NCI-H2171 treated with DMSO at 0.1 percent for 48 hours (cell line): ENCODE measurements at places on chromosomes 3 and 15.

DNA sequence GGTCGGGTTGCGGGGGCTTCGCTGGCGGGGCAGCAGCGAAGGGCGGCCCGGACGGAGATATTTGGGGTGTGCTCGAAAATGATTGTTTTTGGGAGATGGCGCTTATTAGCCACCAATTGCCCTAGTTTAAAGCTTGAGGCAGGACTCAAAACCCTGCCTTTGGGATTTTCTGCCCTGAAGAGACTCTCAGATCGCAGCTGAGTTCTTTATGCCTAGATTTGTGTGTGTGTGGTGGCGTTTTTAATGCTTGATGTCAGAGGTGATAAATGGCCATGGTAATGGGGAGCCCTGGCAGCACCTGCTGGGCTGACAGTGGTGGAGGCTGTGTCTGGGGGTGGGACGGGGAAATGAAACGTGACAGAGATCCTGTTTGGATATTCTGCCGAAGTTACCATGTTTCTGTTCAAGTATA lies 604 bp downstream of the KCTD6 start:
- DNase-seq: no peak

GRCh38 chr3:128366652-128367051 lies 100.0 kb downstream of the DNAJB8 start:
- no peak for DNase-seq

DNA sequence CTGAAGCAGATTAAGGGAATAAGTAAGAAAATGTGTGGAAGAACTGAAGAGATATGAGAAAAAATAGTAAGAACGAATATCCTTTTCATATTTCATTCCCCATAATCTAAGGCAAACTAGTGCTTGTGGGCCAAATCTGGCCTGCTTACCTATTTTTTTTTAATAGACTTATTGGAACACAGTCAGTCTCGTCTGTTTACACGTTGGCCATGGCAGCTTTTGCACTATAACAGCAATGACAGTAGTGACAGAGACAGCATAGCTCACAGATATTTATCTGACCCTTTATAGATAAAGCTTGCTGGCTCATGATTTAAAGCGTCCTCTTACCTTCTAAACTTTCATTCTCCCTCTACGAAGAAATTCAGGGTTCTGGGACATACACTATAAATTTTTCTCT lies 50.0 kb upstream of the CDAN1 start:
- no peak for DNase-seq

GRCh38 chr3:96631050-96631449 lies 183.3 kb upstream of the EPHA6 start:
- DNase-seq: no peak

DNA sequence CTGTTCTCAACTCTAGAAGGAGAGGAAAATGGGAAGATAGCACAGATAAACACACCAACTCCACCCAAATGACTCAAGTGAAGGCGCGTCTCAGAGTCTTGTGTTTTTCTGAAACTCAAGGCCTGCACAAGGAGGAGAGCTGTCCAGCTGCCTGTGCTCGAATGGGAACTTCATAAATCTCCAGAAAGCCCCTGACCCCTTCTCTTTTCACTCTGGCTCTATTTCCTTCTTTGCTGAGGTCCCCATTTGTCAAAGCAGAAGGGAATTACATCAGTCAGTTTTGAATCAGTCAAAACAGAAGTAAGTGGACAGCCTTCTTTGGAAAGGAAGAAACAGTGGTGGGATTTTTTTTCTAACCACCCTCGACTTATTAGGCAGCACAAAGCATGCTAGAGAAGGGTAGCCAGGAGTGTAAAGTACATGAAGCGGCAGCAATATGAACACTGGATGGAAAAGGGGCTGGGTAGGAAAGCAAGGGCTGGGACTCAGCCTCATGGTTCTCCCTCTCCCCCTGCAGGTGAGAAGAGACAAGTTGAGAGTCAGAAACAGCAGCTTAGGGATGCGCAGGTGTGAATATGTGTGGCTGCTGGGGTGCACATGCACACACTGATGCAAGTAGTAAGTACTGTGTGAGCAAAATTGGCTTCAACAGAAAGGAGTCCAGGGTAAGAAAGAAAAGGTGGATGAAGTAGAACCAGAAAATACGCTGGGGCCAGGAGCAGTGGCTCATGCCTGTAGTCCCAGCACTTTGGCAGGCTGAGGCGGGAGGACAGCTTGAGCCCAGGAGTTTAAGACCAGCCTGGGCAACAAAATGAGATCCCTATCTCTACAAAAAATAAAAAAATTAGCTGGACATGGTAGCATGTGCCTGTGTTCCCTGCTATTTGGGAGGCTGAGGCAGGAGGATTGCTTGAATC lies 36.6 kb upstream of the MAGEF1 start:
- peak; percentile 45 for DNase-seq

GRCh38 chr3:62647711-62648110 lies 227.5 kb downstream of the CADPS start:
- no peak for DNase-seq

DNA sequence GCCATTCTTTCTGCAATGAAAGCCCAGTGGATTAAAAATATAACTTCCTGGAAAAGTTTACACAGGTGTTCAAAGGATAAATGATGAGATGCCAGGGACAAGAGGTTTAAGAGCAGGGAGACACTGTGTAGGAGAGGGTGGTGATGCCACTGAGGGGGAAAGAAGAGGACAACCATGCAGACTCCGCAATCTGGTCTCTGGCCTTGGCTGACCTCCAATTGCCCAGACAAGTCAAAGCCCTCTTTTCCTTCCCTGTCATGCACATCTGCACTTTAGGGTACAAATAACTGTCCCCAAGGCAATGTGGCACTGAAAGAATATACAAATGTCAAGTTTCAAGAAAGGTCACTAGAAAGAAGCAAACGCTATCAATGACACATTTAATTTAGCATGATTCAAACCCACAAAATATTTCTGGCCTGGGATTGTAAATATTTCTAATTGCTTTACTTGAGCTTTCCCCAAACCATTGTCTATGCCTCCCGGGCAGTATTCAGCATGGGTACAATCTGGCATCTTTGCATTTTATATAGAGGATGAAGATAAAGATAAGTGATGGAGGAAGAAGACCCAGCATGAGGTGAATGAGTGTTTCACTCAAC lies 319.4 kb downstream of the PLCL2 start:
- DNase-seq: no peak

DNA sequence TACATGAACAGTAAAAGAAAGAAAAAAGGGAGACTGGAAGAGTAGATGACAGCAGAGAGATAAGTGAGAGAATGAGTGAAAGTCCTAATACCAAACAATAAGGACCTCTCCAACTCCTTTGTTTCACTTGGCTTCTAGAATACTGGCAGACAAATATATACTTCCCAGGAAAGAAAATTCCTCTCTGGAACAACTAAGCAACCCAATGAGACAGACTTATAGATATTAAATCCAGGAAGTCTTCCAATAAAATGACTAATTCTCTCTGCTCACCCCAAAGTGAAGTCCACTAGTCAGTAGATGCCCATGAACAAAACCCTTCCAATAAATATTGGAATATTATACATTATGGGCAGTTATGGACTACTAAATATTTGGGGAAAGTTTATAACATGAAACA lies 114.2 kb downstream of the NEDD4 start:
- DNase-seq: no peak

DNA sequence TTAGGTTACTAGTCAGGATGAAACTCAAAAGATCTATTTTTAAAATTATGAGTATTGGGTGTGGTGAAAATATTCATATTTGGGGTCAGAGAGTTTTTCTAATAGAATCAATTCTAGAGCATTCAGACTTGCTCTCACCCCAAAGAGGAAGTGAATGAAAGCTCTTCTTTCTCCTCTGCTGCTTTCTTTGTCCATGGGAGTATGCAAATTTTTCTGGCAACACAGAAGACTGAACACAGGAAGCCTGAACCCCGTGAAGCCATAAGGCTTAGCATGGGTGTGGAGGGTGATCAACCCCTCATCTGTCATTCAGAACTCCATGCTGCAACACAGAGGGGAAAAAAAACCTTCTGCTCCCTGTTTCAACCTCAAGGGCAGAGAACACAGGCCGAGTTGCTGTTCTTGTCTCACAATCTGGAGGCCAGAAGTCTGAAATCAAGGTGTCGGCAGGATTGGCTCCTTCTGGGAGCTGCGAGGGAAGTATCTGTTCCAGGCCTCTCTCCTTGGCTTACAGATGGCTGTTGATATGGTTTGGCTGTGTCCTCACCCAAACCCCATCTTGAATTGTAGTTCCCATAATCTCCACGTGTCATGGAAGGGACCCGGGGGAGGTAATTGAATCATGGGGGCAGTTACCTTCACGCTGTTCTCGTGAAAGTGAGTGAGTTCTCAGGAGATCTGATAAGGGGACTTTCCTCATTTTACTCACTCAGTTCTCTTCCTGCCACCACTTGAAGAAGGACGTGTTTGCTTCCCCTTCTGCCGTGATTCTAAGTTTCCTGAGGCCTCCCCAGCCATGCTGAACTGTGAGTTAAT lies 33.7 kb upstream of the CD47 start:
- DNase-seq: no peak

GRCh38 chr3:45693941-45694521 lies 4.8 kb downstream of the SACM1L start:
- DNase-seq: no peak

DNA sequence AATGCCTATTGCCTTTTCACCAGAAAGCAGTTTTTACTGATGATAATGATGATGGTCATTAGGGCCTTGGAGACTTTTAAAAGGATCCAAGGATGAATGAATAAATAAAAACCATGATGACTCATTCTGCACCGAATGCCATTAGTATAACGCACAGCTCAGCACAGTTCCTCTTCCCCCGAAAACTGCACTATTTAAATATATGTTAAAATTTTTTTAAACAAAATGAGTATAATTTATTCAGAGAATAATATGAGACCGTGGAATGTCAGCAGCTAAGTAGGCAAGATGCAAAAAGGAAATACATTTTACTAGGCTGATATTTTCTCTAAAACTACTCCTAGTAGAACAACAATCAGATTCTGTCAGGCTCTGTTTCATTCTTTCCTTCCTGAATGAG lies 83.4 kb upstream of the NANOGP8 start:
- no peak for DNase-seq

DNA sequence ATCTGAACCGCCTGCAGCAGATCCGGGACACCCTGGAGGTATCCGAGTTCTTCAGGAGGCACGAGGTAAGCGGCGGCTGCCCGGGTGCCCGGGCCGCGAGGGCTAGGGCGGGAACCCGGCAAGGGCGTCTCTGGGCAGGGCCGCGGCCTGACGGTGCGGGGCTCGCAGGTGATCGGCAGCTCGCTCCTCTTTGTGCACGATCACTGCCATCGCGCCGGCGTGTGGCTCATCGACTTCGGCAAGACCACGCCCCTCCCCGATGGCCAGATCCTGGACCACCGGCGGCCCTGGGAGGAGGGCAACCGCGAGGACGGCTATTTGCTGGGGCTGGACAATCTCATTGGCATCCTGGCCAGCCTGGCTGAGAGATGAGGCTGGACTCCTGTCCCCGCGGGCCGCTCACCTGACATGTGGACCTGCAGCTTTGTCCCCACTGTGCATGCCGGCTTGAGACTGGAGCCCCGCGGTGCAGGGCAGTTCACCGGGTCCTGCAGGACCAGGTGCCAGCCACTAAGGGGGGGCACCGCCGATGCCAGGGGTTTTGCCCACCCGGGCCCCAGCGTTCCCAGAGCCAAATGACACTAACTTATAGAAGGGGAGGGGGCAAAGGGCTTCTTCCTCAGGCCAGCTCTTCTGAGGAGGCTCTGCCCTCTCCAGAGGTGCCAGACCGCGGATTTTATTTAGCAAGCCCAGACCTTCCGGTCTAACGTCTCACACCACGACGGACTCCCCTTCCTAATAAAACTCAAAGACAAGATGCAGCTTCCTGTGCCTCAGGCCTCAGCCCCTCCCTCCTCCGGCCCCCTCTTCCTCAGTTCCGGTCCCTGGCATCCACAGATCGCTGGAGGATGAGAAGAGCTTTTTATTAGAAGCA lies 9.4 kb downstream of the ITPKA start:
- DNase-seq: no peak
